GM12865 (cell line): ENCODE measurements at places on chromosomes 6 and 20.
A peak's percentile ranks its signal among the peaks of the same experiment; 100 is the strongest.

GRCh38 chr20:50450493-50450826 is 59.7 kb upstream of the PTPN1 start:
- DNase-seq = no peak

- peak; percentile 64 for DNase-seq
These were observed 39.4 kb upstream of the RFPL4B start for GRCh38 chr6:112307707-112308106.

GRCh38 chr6:14127611-14128010 is 10.0 kb downstream of the CD83 start:
- DNase-seq = no peak

DNA sequence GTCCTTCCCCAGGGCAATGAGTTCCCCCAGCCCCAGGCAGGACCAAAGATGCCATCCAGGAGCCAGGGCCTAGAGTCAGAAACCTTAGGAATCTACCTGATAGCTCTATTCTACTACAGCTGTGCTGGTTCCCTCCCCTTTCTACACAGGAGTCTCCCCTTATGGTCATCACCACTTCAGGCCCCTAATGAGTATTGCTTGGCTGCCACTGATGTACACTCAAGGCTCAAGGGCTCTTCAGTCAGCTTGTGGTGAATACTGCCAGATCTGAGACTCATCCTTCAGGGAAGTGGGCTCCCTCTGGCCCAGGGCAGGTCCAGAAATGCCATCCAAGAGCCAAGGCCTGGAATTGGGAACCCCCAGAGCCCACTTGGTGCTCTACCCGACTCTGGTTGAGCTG is 248.6 kb downstream of the ALDH8A1 start:
- no peak for DNase-seq

DNA sequence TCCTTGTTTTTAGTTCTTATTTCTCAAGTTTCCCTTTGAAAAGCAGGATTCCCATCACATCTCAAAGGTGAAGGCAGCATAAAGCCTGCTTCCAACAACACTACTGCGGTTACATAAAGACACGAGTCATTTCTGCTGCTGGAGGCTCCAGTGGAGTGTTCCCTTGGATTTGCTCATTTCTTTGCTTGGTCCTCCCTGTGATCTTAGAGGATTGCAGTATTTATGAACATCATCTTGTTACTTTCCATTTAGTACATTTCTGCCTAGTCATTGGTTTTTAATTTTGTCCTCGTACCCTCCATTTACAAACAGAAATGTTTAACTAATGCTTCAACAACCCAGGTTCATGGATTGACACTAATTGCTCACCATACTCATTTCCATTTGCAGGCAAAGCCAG is 298.8 kb downstream of the ZNF217 start:
- no peak for DNase-seq

DNA sequence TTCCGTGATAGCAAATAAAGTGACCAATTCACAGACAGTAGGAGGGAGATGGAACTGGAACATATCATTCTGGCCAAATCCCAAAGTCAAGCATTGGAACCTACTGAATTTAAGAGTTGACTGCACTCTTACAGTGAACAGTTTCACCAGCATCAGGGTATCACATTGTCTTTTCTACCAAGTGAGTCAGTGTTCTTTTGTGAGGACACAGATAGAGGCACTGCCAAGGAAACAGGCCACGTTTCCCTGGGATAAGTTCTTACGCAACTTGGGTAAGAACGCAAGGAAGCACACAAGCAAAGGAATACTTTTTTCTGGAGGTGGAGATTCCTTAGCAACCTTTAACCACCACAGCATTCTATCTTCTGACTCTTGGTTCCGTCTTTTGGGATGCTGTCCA is 28.6 kb upstream of the ENPP5 start:
- no peak for DNase-seq

DNA sequence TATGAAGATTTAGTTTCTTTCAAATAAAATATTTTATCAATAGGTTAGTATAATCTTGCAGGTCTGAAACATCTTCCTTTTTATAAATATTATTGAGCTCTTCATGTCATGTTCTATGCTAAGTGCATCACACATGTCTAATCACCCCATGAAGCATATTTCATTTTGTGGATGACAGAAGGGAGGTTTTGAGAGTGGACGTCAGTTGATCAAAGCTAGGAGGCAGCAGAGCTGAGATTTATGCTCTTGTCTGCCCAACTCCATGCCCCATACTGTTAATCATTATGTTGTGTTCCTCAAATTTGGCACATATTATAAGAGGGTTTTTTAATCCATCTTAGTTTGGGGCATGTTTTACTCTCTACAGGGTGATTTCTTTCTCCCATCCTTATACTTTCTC is 22.7 kb downstream of the DSE start:
- peak; percentile 56 for DNase-seq

DNA sequence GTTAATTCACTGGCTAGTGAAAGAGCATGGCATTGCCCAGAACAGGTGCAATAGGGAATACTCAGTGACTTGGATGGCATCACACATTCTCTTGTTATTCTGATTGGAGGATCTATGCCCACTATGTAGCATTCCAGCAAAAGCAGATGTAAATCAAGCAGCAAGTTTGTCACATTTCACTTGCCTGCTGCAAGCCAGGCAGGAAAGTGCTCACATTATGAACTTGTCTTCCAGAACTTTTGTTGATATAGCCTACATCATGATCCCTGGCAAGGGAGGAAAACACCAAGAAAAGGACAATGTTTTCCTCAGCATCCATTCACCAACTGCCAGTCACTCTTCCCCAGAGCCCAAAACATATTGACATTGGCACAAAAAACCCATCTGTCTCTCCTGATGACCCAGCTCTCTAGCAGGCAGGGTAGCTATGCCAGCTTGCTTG is 77.8 kb downstream of the ARHGAP18 start:
- DNase-seq = no peak

GRCh38 chr6:13754644-13755043 is 43.0 kb upstream of the RANBP9 start:
- no peak for DNase-seq

GRCh38 chr6:44453146-44453545 is 65.6 kb downstream of the CDC5L start:
- no peak for DNase-seq

DNA sequence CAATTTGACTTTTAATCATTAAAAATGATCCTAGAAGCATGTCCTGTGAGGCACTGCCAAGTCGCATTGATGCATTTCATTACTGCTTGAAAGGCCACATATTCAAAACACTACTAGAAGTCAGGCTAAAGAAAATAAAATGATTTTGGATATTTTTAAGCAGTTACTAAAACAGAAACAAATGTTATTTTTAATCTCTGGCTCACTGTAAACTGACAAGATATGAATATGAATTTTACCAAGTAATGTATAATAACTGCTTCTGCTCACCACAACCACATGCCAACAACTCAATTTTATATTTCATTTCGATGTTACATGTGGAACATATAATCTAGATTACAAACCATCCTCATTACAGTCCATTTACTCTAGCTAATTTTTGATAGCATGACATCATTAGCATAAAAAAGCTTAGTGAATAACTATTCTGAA is 90.6 kb downstream of the ATXN1 start:
- peak; percentile 49 for DNase-seq

- no peak for DNase-seq
These were observed 118.9 kb downstream of the ARMC2 start for GRCh38 chr6:108966855-108967755.

- DNase-seq = no peak
These were observed 33.0 kb upstream of the KIAA1586 start for GRCh38 chr6:57013521-57013926.

GRCh38 chr20:36861875-36862801 is 13.8 kb upstream of the TLDC2 start:
- DNase-seq = no peak

DNA sequence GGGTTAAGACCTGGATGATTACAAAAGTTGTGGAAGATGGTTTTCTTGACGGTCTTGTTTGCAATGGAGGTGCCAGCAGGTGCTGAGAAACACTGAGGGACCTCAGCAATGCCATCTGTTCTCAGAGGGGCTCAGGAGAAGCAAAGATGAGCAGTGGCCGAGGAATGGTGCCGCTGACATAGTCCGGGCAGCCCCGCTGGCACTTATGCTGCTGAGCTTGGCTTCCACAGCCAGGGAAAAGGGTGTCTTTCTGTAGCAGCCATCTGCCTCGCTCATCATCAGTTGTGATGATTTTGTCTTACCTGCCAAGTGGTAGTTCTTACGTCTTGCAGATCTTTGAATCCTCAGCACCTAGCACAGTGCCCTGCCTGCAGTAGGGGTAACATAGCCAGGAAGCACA is 55.7 kb downstream of the PPP1R14C start:
- DNase-seq = no peak

- no peak for DNase-seq
These were observed 114.3 kb upstream of the BTN3A2 start for GRCh38 chr6:26250698-26251044.

DNA sequence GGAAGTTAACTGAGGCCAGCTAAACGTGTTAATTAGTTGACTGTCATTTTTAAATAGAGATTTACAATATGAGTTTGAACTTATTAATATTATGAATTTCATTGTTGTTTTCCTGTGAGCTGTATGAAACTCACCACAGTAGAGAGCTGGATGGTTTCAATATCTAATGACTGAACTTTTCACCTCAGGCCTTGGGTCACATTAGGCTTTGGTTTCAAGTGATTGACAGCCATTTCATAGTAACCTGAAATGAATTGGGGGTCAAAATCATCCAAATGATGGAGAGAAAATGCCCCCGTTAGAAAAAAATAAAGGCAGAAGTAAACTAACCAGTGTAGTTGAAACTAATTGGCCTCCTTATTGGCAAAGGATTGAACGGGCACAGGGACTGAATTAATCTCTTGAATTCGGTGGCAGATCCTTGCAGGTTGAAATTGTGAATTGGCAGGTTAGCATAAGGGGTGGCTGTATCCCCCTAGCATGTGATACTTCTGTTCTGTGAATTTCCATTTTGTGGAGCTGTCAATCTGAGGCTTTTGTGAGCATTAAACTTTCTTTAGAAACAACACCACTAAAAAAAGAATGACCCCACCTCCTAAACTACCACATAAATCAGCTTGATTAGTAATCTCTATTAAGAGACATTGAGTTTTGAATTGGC is 155.1 kb upstream of the MMS22L start:
- peak; percentile 38 for DNase-seq

DNA sequence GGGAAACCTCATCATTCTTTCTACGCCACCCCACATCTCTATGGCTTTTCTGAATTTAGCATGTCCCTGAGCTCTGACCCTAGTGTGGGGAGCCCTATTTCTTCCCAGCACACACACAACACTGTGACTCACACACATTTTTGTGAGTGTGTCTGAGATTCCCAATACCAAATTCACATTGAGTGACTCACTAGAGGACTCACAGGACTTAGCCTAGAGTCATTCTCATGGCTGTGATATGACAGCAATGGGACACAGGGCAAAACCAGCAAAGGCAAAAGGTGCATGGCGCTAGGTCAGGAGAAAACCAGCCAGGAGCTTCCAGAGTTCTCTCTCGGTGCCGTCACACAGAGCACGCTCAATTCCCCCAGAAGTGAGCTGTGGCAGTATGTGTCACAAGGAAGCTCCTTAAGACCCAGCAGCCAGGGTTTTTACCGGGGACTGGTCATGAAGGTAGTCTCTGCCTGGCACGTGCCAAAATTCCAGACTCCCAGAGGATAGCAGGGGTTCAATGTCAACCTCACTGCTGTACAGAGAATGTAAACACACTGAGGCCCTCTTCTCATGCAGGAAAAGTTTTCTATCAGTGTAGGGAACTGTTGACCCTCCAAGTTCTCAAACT is 6.2 kb downstream of the CSTL1 start:
- DNase-seq = no peak

DNA sequence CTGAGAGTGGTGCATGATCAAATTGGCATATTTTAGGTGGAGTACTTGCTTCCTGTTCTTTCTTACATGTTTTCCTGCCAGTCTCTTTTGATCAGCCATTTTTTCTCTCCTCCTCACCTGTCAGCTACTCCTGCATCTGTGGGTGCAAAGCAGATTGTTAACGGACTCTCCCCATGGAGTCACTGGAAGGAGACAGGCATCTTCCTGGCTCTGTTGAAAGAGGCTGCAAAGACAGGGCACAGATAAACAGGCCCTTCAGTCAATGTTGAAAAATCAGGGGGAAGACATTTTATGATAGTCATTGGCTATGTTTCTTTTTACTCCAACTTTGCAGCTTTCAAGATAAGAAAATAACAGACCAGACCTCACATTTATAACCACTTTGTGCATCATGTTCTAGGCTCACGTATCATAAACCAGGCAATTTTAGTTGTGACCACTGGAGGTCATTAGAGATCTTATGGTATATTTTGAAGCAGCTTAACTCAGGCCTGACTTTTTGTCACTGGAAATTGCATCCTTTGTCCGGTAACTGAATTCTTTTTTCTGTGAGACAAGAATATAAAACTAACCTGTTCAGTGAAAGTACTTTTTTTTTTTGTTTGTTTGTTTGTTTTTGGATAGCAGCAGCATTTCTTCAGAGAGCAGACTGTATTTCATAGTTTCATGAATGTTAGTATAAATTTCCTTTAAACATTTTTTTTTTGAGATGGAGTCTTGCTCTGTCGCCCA is 20.1 kb downstream of the ECT2L start:
- peak; percentile 72 for DNase-seq

- no peak for DNase-seq
These were observed 82.9 kb downstream of the SCML4 start for GRCh38 chr6:107741191-107741680.

GRCh38 chr20:53810661-53811355 is 217.2 kb upstream of the ZNF217 start:
- no peak for DNase-seq

GRCh38 chr6:1609041-1609647 is 571 bp upstream of the FOXC1 start:
- DNase-seq = no peak

- no peak for DNase-seq
These were observed 563.5 kb upstream of the NRSN1 start for GRCh38 chr6:23562554-23562953.

- peak; percentile 60 for DNase-seq
These were observed 630.8 kb downstream of the PHF3 start for GRCh38 chr6:64266351-64266821.

GRCh38 chr20:42836339-42836738 is 353.4 kb downstream of the PTPRT start:
- no peak for DNase-seq

DNA sequence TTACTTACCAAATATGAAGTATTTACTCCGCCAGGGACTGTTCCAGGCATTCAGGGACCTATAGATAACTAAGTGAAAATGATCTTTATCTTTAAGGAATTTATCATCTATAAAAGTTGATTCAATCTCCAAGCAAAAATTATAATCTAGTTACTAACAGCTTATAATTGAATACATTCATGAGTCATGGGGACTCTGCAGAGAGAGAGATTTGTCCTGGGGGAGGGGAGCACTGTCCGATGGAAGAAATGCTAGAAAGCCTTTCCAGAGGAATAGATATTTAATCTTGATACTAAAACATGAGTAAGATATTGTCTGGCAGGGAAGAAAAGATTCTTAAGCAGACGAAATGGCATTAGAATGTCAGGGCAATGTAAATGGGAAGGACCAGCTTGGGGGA is 139.3 kb downstream of the CD164 start:
- no peak for DNase-seq

GRCh38 chr20:2955257-2955970 is 82.1 kb downstream of the PTPRA start:
- DNase-seq = peak; percentile 46

- no peak for DNase-seq
These were observed 91.9 kb upstream of the CCDC28A start for GRCh38 chr6:138681627-138682026.
